LoVo (cell line): ENCODE measurements at places on chromosomes 7 and 10.

GRCh38 chr7:22842383-22842941 is 19.8 kb upstream of the TOMM7 start:
- DNase-seq, result no peak

DNA sequence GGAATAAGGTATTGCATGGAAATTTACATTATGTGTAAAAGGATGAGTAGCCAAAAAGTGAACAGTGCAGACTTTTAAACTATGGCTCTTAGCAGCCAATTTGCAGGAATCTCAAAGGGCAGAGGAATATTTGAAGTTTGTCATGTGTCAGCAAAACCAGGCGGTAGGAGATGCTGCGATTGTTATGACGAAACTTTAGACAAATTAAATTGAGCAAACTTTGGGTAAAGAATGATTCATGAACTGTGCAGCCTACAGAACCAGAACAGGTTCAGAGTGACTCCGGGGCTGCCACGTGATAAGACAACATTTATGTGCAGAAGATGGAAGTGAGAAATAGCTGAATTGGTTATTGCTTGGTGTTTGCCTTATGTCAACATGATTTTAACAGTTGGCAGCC is 39.2 kb upstream of the CCDC6 start:
- DNase-seq, result no peak

GRCh38 chr7:94146408-94146807 is 142.3 kb upstream of the BET1 start:
- no peak for DNase-seq

GRCh38 chr7:104366390-104366789 is 38.0 kb downstream of the LHFPL3 start:
- no peak for DNase-seq

DNA sequence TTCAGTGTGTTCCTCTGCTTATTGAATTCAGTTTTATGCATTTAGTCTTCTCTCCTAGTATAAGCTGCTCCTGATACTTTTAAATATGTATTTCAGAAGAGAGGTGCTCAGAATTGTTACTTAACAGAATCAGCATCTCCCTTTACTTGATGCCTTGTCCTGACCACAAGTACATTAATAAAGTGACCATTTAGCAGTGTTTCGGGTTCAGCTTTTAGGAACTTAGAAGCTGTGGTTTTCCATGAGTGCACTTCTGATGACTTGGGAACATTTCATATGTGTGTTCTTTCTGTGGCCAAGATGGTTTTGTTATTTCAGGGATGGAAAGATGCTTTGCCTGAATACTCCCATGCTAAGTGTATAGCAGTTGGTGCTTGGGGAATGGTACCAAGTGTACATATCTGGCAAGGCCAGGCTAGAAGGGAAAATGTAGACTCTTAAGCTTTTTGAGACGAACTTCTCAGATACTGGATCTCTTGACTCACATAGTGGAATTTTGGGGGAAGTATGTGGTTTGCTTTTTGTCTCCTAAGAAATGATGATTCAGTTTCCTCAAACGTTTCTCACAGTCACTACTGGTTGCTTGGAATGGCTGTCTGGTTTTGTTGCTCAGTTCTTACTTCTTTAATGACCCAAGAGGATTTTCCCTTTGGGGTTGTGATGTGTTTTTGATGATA is 17.2 kb downstream of the SGPL1 start:
- DNase-seq, result no peak

- peak; percentile 48 for DNase-seq
These were observed 302.6 kb upstream of the SEMA3D start for GRCh38 chr7:85489498-85489897.

GRCh38 chr10:37754538-37755323 is 102.7 kb downstream of the ZNF248 start:
- peak; percentile 23 for DNase-seq

DNA sequence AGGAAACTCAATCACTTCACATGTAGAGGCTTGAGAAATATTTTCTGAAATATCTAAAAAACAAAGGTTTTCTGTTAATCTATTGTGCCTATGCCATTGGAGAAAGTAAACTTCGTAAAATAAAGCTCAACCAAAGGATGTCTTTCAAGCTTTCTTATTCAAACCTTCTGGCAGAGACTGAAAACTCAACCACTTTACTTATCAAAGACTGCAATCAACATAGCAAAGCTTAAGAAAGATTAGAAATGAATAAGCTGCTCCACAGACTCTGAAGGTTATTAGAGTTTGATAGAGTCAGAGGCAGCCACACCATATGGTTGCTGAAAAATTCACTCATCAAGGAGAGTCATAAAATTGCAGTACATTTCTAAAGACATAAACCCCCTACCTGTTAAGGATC is 245.8 kb upstream of the MEOX2 start:
- DNase-seq, result no peak
